ENCODE measurements at places on chromosomes 4 and X.

DNA sequence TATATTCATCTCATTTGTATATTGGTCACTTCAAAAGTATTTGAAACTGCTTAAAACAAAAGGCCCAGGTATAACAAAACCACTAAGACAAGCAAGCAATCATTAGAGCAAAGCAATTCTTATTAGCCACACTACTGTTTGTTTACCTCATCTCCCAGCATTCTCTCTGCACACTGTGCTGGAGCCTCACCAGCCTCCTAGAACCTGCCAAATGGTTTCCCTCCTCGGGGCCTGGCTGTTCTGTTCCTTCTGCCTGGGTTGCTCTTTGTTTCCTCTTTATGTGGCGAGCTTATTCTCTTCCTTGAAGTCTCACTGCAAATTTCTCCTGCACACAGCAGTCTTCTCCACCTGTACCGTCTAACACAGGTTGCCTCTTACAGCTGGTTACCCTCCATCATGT lies 67.5 kb upstream of the MND1 start:
- DNase-seq: no peak

- no peak for DNase-seq
Observed at GRCh38 chr4:185265942-185266341, 56.5 kb downstream of the SNX25 start.

GRCh38 chr4:148238086-148238485 lies 204.1 kb downstream of the NR3C2 start:
- no peak for DNase-seq

DNA sequence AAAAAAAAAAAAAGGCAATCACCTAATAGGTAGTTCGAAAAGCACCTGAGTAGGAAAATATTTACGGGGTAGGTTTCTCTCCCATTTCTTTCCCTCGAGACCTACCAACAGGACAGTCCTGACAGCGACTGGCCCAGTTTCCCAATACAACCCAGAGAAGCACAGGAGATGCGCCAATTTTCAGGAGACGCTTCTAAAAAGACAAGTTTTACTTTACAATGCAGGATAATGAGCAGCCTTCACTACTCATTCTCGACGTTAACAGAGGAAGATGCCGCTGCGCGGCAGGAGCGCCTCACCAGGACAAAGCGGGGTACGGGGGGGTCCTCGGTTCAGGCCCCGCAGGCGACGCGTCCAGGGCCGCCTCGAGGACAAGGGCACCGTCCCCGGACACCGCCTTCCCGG lies 708 bp downstream of the BCLAF3 start:
- DNase-seq: no peak

GRCh38 chr4:85955620-85956292 lies 404.1 kb downstream of the MAPK10 start:
- no peak for DNase-seq

DNA sequence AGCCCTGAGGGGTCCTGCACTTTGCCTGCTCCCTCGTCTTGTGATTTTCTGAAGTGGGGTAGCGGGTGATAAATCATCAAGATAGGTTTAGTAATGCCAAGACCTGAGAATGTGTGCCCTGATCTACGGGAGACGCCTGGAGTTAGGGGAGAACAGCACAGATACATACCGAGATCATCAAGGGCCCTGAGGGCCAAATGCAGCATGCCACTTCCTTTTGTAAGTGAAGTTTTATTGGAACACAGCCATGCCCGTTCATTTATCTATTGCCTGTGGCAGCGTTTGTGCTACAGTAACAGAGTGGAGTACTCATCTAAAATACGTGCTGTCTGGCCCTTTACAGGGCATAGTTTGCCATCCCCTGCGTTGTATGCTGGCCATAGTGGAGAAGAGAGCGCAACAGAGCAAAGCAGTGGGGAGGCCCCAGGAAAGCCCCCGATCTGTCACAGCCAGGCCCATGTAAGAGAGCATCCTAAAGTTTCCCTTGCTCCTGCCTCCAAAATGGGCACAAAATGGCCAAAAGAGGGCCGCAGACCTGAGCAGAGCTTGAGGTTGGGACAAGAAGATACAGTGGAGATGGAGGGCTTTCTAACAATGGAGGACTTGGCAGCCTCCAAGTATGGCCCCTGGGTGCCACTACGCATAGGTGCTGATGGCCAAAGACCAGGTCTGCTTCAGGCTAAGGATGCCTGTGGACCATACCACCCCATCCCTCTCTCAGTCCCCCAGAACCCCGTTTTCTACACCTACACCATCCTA lies 167.0 kb downstream of the SMIM20 start:
- no peak for DNase-seq

DNA sequence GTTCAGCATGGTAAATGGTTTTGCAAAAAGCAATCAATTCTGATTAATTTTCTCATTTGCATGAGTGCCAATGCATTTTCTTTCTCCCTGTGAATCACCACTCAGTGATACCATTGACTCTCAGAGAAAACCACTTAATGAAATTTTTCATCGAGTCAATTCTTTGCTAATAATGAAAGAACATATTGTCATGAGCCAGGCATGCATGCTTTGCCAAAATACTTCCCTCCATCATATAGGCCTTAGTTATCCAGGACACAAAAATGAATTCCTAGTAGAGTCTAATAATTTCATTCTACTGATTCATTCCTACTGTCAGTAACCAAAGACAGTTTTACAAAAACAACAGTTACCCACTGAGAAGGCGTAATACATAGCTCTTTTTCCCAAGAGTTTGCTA lies 680.0 kb downstream of the TRIML1 start:
- no peak for DNase-seq

All from brain pericyte (primary cell).